NCI-H1105 (cell line): ENCODE measurements at places on chromosomes 1 and 21.

- DNase-seq, result no peak
Observed at GRCh38 chr1:92834617-92835016, 2.8 kb downstream of the RPL5 start.

- DNase-seq, result no peak
Observed at GRCh38 chr1:239841631-239842030, 250.1 kb upstream of the FMN2 start.

- DNase-seq, result no peak
Observed at GRCh38 chr1:85849660-85850059, 141.4 kb upstream of the ZNHIT6 start.

DNA sequence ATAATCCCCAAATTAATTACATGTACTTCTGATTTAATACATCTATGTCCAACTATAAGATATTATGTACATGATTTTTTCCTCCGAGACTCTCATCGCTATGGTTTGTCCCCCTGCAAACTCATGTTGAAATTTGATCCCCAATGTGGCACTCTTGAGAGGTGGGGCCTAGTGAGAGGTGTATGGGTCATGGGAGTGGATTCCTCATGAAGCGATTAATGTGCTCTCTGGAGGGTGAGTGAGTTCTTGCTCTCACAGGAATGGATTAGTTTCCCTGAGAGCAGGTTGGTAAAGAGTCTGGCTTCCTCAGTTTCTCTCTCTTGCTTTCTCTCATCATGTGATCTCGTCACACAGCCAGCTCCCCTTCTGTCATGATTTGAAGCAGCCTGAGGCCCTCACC lies 16.1 kb downstream of the HSF2BP start:
- no peak for DNase-seq

DNA sequence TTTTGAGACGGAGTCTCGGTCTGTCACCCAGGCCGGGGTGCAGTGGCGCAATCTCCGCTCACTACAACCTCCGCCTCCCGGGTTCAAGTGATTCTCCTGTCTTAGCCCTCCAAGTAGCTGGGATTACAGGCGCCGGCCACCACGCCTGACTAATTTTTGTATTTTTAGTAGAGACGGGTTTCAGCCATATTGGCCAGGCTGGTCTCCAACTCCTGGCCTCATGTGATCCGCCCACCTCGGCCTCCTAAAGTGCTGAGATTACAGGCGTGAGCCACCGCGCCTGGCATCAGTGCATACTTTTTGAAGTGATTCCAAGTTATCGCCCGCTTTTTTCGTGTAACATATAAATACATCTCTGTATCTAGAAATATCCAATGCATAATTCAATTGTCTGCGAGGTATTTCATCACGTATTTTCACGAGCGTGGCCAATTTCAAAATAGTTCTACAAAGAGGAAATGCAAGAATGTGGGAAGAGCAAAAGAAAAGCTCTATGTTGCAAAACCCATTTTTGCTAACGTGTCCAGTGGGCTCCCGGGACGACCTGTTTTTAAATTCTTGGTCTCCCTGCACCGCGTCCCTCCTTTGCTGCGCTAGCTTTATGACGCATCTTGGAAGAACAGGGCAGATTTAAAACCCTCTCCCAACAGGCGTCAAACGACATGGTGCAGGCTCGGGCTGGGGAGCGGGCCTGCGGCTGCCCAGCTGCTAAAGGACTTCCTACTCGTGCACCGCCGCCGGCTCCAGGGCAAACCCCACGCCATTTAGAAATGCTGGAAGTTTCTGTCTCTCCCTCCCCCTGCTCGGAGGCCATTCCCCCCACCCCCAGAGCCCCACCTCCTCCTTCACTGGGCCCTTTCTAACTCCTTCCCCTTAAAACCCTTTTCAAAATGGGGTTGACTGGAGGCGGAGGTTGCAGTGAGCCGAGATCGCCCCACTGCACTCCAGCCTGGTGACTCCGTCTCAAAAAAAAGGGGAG lies 923 bp upstream of the IFNGR2 start:
- DNase-seq, result no peak

GRCh38 chr1:246566813-246567645 lies 773 bp downstream of the CNST start:
- no peak for DNase-seq

DNA sequence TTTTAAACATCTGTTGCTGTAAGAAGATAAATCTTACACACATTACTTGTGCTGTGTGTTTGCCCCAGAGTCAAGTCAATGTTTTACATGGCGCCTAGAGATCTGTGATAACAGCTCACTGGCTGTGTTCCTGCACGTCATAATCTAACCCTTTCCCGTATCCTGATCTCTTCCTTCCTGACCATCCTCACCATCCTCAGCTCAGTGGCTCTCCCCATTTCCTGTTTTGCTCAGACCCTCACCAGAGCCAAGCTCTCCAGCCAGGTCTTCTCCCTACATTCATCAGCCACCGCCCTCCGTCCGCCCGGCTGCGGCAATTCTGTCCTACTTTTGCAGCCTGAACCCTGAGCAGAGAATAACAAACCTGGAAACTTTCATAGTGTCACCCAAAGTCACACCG lies 824.7 kb downstream of the USP25 start:
- DNase-seq, result no peak
